ENCODE measurements at places on chromosomes 2 and 18.

GRCh38 chr2:28142386-28142785 lies 250.3 kb upstream of the FOSL2 start:
- DNase-seq = no peak

DNA sequence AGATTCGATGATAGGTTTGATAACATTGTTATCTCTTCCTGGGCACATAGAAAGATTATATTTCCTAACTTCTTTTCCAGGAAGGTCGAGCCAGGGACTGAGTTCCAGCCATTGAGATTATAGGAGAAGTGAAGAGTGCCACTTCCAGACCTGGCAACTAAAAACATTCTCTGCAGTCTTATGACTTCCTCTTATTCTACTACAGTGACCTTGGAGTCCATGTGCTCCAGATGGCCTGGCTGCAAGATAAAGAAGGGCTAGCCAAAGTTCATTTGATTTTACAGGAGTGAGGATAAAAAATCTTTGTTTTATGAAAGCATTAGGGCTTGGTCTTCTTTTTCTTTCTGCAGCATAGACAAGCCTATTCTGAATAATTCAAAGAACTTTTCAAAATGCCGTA lies 363.0 kb downstream of the FSIP2 start:
- no peak for DNase-seq

DNA sequence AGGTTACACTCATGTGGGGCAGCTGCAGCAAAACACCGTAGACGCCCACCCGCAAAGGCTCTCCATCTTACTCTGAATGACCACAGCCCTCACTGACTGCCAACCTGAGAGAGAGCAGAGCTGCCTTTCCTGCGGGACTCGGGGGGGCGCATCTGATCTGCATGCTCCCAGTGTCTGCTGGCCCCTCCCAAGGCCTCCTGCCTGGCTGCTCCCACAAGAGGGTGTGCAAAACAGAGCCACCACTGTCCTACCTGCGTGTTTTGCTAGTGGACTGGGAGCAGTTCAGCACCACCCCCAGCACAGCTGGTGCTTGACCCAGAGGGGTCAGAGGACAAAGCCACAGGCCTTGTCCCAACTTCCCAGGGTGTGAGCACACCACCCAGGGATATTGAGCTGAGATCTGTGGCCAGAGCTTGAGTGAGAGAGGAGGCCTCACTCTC lies 76.4 kb downstream of the MYO3B start:
- DNase-seq = no peak

DNA sequence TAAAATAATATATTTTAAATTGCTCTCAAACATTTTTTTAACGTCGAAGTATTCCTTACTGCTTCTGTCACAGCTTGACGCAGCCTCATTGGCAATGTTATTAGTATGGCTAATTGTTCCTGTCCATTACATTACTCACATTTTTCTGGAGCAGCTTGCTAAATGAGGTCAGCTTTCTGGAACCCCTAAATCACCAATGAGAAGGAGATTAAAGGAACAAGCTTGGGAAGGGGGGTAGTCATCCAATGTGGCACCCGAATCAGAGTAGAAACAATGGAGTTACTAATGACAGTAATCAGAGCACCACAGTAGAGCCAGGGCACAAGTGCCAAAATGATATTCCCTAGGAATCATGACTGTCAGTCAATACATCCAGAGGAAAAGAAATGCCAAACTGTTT lies 5.1 kb downstream of the NEUROD1 start:
- DNase-seq = no peak

DNA sequence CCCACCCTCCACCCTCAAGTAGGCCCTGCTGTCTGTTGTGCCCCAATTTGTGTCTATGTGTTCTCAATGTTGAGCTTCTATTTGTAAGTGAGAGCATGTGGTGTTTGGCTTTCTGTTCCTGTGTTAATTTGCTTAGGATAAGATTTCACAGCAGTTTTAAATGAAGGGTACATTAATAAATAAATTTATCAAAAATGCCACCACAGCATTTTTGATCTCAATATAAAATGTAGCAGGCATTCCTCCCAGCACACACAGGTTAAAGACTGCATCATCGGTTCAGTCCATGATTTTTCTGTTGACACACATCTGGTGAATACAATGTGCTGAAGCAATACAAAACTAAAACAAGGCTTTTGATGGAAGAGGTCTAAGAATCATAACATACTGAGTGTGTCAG lies 412.0 kb upstream of the LYPD1 start:
- DNase-seq = no peak

DNA sequence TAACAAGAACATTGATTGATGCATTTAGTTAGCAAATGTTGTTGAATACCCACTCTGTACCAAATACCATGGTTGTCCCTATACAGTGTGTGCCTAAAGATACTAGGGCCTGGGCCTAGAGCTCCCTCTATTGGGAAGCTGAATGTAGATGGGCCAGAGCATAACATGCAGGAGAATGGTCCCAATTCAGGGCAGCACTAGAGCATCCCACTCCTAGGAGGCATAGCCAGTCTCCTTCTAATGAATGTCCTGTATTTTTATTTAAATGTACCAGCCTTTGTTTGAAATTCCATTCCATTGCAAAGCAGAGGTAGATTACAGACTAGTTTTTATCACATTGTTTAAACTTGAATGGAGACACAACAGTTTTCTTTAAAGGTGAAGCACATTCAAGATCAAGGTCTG lies 90.6 kb downstream of the FEZ2 start:
- DNase-seq = peak; percentile 21

GRCh38 chr18:28158083-28158581 lies 18.8 kb downstream of the CDH2 start:
- DNase-seq = no peak

DNA sequence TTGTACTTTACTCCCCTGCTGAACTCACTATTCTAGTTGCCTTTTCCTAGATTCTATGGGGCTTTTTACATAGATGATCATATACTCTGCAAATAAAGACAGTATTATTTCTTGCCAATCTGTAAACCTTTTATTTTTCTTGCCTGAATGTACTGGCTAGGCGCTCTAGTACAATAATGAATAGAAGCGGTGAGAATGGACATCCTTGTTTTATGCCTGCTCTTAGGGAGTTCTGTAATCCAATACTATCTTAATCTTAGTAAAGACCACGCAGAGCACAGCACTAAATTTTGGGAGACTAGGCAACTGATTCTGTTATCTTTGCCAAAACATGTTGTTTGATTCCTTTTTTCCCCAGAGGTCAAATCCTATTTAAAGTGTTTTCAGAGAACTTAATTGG lies 7.0 kb downstream of the KRCC1 start:
- DNase-seq = no peak

- DNase-seq = no peak
These were observed 30.5 kb downstream of the EML4 start for GRCh38 chr2:42199626-42200025.

DNA sequence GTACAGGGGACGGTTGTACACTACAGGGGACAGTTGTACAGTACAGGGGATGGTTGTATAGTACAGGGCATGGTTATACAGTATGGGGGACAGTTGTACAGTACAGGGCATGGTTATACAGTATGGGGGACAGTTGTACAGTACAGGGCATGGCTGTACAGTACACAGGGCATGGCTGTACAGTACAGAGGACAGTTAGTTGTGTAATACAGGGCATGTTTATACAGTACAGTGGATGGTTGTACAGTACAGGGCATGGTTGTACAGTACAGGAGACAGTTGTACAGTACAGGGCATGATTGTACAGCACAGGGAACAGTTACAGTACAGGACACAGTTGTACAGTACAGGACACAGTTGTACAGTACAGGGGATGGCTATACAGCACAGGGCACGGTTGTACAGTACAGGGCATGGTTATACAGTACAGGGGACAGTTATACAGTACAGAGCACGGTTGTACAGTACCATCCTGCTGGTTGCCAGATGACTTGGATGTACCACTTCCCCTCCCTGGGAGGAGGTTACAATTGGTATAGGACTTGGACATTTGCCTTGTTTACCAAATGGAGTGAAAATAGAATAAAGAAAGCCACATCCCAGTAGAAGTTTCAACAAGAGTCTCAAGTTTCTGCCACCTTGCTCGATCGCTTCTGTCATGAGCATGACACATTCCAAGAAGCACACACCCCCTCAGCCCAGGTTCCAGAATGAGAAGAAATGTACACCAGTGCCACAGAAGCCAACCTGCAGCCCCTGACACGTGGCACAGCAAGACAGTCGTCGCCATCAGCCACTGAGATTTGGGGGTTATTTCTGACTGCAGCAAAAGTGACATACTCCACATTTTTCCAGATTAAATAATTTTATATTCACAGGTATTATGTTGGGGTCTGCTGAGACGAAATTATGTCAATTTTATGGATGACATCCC lies 16.0 kb downstream of the CYRIA start:
- DNase-seq = no peak

DNA sequence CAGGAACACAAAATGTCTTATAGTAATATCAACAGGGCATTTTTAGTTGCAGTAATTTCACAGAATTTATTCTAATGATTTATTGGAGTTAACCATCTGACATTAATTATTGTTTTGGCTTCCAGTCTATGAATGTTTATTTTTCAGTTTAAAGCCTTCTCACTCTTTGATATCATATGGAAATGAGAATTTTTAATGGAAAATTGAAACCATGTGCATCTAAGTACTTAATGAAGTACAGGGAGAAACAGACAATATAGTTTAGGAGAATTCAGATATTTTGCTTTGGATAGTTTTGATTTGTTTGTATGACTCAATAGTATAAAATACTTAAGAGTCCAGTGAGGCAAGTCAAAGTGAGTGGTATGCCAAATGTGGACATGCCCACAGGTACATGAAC lies 126.1 kb downstream of the OLA1 start:
- DNase-seq = no peak

GRCh38 chr2:25424426-25425028 lies 82.8 kb upstream of the DNMT3A start:
- DNase-seq = no peak

DNA sequence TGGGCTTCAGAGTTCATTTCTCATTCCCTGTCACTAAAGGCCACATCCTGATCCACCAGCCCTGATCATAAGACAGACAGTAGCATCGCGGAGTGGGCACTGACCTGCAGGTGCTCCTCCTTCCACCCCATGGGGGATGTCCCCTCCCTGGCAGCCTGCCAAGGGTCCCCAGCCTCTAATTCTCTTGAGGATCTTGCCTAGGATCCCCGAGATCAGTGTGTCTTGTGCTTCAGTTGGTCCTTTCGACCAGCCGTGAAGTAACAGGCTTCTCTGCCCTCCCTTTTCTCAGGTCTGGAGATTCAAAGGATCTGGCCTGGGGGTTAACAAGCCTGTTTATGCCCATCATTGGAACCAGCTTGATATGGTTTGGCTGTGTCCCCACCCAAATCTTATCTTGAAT lies 74.5 kb downstream of the ALPK2 start:
- no peak for DNase-seq

- DNase-seq = no peak
These were observed 27.0 kb downstream of the GCA start for GRCh38 chr2:162370931-162371330.

- no peak for DNase-seq
These were observed 11.4 kb upstream of the AFG3L2 start for GRCh38 chr18:12388442-12388841.

DNA sequence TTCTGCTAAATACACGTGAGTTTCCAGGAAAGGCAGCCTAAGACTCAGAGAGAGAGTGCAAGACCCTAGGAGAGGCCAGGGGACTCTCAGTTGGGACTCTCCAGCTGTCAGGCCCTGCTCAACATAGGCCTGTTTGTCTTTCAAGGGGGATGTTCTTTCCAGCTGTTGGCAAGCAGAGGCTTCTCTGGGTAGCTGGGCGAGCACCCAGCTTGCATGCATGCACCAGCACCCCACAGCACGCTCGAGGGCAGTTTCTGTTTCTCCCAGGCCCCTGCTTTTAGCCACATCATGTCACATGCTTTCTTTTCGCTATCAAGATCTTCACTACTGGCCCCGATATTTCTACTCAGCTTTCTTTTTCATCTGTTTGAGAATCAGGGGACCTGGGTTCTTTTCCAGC lies 479.3 kb upstream of the HS6ST1 start:
- no peak for DNase-seq

DNA sequence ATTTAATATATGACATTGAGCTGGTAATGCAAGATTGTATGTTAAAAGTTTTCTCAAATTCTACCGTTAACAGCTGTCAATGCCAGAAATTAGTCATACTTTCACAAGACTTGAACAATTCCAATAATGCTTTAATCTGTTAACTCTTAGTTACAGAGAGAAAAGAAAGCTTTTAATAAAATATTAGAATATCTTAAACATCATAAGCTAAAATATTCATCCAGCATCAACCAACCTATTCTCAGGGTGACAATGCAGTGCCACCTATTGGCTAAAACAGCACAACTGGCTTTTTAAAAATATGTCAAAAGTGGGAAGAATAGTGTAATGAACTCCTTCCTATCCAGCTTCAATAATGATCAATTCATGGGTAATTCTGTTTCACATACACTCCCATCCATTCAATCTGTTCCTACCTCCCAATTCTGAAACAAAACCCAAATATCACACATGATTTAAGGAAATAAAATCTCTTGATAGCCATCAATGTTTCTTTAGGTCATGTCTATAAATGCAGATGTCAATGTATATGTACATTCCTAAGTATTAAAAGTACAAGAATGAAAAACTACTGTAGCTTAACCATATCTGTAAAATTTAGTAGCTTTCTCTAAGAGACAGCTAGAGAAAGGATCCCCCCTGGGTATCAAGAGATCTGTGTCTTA lies 79.8 kb upstream of the CCDC141 start:
- DNase-seq = no peak

- no peak for DNase-seq
These were observed 126.0 kb downstream of the OSBPL1A start for GRCh38 chr18:24271381-24272228.

DNA sequence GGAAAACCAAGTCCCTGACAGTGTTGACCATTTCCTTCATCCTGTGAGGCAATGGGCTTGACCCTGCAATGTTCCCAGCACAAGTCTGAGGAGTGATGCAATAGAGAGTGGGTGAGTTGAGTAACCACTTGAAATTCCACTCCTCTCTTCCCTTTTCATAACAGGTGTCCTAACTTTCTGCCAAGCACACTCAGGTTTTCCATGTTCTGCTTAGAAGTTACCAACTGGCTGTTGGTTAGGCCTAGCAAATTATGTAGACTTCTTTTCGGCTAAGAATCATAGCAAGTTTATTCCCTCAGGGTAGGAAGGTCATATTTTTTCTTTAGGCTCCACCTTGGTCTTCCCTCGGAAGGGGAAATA lies 11.5 kb downstream of the GNLY start:
- DNase-seq = no peak

DNA sequence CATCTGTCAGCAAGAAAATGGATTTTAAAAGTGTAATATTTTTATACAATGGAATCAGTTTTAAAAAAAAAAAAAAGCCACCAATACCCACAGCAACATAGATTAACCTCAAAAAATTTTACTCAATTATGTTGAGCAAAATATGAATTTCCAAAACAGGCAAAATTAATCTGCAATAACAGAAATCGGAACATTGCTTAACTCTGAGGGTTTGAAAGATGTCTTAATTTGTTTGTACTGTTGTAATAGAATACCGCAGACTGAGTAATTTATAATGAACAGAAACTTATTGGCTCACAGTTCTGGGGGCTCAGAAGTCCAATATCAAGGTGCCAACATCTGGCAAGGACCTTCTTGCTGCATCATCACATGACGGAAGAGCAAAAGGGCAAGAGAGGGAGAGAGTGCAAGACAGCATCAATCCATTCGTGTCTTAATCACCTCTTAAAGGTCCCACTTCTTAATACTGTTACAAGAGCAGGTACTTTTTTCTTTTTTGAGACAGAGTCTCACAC lies 31.8 kb upstream of the TNFAIP6 start:
- DNase-seq = no peak

GRCh38 chr2:128538396-128538795 lies 219.7 kb upstream of the HS6ST1 start:
- DNase-seq = no peak

Measured in CD4-positive, alpha-beta T cell treated with Interleukin-15 for 1 hour (primary cell).